Endothelial cell (in vitro differentiated cells): ENCODE measurements at places on chromosomes 16 and 17.

- DNase-seq: no peak
These were observed 223.7 kb upstream of the AXIN2 start for GRCh38 chr17:65785109-65785508.

GRCh38 chr17:49971199-49971847, 2.3 kb downstream of the DLX4 start:
- DNase-seq: no peak

- DNase-seq: no peak
These were observed 16.3 kb downstream of the CTRB1 start for GRCh38 chr16:75234856-75235696.

GRCh38 chr17:59791603-59792457, 84.4 kb downstream of the VMP1 start:
- no peak for DNase-seq

- DNase-seq: no peak
These were observed 104.9 kb downstream of the RMI2 start for GRCh38 chr16:11450136-11450535.
